ENCODE measurements at places on chromosomes 6 and 20.

DNA sequence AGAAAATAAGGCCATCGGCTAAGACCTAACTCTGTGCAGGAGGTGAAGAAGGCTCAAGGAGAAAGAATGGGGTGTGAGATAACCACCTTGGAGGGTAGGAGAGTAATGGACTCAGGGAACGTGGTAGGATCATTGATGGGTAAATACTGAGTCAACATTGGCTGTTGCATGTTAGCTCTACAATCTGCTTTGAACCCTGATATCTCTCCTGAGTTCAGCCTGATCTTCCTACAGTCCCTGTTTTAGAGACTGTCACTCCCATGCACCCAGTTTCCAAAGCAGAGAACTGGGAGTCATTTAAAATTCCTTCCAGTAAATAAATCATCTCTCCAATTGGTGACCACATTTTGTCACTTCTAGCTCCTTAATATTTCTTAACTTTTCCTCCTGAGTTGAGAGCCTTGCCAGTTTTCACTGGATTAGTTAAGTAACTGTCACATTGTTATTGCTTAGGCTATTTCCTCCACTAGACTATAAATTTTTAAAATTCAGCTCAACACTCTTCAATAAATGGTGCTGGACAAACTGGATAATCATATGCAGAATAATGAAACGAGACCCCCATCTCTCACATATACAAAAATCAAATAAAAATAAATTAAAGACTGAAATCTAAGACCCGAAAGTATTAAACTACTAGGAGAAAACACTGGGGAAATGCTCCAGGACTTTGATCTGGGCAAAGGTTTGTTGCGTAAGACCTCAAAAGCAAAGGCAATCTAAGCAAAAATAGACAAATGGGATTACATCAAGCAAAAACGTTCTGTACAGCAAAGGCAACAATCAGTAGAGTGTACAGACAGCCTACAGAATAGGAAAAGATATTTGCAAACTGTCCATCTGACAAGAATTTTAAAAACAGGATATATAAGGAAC lies 138.9 kb upstream of the TMEM170B start:
- no peak for DNase-seq

DNA sequence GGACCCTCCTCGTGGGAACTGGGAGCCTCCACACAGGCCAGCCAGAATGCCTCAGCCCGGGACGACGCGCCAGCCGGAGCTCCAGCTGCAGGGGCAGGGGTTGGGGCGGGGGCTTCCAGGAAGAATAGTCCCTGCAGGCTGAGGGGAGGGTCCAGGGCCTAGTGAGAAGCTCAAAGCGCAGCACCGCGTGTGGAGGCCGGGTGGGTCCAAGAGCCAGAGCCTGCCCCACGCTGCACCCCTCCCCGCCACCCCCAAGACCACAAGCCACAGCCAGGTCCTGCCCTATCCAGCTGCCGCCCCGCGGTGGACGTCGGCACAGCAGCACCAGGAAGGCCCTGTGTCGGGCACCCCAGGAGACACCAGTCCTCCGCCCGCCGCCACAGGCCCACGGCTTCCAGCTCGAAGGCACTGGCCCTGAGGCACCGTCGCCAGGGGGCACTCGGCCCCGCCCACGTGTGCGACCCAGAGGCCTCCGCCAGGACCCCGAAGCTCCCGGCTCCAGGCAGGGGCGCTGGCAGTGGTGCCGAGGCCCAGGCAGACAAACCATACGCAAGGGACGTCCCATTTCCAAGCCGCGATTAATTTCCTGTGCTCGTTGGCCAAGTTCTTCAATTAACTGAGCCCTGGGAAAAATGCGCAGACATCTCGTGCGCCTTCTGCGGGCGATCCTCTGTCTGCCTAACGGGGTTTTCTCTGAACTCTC lies 19.5 kb downstream of the KCNQ2 start:
- DNase-seq, result no peak

DNA sequence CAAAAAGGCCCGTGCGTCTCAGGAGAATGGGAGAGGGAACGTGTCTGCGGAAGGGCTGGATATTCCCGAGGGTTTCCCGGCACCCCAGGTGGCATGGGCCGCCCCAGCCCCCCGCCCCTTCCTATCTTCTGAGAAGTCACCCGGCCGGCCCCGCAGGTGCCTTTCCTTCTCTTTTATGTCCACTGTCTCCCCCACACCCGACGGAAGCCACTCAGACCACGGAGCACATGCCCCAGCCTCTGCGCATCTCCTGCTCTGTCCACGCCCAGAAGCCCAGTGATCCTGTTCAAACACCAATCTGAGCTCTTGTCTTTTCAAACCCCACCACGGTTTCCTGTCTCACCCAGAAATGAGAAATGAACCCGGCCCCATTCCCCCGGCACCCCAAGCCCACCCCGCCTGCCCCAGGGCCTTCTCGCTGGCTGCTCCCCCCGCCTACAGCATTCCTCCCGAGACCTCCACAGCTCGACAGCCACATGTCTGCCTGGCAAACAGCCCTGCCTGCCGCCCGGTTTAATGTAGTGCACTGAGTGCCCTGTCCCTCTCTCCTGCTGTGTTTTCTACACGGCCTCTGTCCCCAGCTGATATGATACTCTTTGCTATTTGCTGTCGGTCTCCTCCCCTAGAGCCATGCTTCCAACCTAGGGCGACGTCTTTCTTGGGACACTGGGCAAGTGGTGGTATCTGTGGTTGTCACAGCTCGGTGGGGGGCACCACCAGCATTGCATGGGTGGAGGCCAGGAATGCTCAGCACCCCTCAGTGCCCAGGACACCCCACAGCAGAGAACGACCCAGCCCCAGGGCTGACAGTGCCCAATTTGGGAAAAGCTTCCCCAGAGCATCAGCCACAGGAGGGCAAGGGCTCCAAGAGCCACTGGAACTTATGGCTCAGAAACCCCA lies 182.7 kb downstream of the TAF4 start:
- no peak for DNase-seq

- DNase-seq, result no peak
Measured at GRCh38 chr6:111858347-111858746, 14.9 kb downstream of the FYN start.

DNA sequence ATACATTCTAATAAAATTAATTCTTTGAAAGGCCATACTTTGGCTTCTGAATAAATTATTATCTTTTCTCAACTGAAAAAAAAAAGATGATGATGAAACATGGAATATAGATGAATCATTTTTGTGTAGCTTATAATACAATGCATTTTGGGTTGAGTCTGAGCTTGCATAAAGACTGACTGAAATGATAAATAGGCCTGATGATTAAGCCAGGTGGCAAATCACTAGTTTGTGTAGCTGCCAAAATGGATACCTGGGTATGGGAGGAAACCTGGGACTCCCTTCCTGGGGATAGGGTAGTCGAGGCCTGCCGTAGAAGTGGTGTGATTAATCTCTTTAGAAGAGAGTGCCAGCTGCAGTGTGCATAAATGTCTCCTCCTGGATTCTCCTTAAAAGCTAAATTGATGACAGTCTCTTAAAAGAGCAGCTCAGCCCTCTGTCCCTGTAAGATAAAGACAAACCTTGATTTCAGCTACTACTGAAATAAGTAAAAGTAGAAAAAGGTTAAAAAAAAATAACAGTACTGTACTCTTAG lies 275.1 kb downstream of the GRIK2 start:
- no peak for DNase-seq

DNA sequence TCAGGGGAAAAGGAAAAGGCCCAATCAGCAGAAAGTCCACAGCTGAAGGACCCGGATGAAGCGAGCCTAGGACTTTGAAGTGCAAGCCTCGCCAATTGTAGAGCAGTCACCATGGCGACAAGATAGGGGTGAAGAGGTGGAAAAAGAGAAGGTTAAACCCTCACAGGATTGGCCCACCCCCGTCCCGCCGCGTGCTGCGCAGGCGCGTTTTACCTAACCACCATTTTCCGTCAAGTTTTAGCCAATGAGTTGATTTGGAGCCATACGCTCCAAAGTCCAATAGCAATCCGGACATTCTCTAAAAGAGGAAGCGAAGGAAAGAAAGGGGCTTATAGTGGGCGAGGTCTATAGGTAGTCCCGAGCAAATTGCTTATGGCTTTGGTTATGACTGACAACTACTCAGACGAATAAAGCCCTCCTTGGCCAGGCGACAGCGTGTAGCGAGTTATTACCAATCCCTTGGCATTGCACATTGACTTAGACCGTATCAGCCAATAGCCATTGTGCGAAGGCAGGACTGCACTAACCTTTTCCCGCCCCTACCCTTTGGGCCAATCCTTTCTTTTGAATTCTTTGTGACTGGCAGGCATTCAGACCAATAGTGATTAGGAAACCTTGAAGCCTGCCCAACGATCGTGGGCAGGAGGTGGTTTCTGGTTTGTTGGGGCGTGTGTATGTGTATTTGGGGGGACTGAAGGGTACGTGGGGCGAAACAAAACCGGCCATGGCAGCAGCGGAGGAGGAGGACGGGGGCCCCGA lies at the start of gene RNF5:
Gene RNF5 (plus strand): TSS at position 618 of the 759 bp plus-strand sequence. CDS start 107 bp downstream, at position 725.
- DNase-seq, result peak; percentile 97

DNA sequence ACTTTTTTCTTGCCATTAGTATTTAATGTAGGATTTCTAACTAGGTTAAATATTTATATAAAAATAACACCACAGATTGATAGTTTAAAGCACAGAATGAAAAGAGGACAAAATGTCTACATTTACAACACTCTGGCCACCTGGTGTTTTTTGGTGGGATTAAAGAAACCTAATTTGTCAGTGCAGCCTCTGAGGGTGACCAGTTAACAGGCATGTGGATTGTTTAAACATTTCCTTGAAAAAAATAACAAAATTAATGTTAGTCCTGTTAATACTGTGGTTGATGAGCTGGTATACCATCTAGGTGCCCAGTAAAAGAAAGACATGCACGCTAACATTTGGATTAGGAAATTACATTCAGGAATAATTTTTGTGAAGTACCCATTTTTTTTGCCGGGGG lies 8.8 kb downstream of the SLC9A8 start:
- no peak for DNase-seq

- DNase-seq, result no peak
Measured at GRCh38 chr6:33897189-33897780, 93.5 kb upstream of the MLN start.

GRCh38 chr20:20363799-20364592 lies 3.9 kb upstream of the INSM1 start:
- no peak for DNase-seq

DNA sequence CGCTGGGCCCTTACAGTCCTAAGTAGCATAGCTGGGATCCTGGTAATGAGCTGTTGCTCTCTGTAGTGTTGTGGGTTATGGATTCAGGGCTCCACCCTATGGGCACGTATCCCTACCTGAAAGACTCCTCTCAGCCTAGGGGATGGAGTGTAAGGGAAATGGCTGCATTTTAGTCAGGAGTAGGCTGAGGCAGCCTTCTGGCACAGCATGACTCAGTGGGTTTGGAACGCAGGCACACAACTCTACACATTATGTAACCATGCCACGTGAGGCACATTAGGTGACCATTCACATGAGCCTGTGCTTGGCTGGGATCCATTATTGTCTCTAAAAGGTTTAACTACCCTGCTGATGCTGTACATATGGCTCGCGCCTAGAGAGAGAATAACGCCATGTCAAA lies 27.8 kb downstream of the HDDC2 start:
- DNase-seq, result no peak

DNA sequence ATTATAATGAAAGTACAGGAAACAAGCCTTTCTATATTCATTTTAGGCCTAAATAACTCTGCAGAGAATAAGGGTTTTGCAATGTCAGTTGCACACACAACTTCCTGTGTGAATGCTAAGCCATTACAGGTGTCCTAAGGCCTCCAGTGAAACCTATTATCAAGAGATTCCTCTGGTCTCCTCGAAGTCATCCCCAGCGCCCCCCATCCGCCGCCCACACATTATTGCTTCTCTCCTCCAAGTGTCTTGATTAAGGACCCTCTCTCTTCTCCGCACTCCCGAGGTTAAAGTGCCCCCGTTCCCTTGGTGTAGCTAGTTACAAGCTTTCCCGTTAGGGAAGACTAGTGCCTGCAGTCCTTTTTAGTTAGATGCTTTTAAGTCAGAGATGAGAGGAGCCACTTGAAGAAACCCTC lies 1.3 kb downstream of the HIVEP2 start:
- DNase-seq, result no peak

DNA sequence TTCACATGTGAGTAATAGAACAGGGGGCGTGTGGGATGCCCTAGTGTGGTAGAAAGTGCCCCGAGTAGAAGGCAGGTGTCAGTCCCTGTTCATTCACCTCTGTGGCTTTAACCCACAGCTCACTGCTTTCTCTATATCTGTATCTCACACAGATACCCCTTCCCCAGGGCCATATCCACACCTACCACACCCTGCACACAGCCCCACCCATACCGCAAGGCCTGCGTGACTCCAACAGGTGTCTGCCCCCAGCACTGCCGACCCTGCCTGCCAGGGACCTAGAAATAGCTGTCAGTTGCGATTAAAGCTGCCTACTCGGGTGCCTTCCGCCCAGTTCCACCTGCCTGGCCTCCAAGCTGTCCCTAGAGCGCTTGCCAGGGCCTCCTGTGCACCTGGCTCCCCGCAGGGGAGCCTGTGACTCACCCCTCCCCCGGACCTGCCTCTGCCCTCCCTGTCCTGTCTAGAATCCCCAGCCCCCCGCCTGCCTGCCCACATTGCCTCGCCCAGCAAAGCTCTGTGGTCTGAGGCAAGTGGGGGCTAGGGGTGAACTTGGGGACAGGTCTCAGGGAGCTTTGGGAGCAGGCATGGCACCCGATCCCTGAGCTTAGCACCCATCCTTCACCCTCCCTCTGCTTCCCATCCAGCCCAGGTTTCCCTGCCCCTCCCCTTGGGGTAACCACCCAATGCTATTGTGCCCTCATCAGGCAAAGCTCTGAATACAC lies 38.3 kb upstream of the ID1 start:
- no peak for DNase-seq

- DNase-seq, result no peak
Measured at GRCh38 chr6:155970472-155970871, 514.8 kb upstream of the NOX3 start.

DNA sequence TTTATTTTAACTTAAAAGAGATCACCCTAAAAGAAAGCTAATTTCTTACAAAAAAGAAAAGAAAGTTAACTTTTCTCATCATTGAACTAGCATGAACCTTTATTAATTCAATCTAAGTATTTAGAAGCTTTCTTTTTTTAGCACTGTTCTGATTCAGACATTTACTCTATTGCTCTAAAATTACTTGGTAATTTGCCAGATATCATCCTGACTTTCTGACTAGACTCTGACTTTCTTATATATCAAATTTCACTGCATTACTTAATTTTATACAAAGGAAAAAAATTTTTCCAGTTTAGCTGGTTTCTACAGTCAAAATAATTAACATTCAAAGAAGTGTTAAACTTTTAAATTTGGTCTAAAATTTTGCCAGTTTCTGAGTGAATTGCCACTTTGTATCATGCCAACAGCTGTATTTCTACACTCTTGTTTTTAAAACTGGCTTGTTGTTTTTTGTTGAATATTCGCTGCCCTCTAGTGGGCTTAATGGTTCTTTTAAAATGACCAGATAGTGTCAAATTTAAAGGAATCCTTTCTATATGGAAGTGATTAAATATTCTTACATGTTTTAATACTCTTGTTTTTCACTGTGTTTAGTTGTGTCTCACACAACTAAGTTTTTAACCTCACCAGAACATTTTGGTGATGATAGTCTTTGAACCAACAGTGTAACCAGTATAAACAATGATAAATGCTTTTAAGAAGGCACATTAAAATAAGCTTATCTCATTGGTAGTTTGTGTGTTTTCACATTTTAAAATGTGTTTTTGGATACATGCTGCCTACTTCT lies 102.0 kb downstream of the POPDC3 start:
- DNase-seq, result no peak

All from stimulated activated naive B cell treated with anti-CD40 and anti-IgM and Interleukin-4, amounts not matched to agents 10 μg/mL and 1 μg/mL and 100 μg/mL, for 72 hours (primary cell).